ENCODE measurements at places on chromosomes 3 and 15.

- DNase-seq = no peak
These were observed 428.5 kb upstream of the SEMA6D start for GRCh38 chr15:47288794-47289193.

- peak; percentile 30 for DNase-seq
These were observed 193.5 kb downstream of the C3orf38 start for GRCh38 chr3:88343264-88343663.

DNA sequence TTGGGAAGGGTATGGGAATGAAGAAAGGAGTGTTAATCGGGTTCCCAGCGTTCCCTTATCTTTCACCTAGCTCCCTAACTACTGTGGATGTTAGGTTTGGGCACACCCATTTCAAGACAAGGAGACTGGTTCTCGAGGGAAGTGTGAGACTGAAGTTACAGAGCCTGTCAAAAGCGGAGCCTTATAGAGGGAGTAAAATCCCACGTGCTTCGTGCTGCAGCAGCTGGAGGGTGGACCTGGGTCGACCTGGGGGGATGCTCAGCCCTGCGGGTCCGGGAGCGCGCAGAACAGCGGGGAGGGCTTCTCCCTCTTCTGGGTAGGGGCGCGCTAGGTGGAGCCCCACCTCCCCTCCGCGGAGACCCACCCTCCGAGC lies 314 bp upstream of the TMED3 start:
- no peak for DNase-seq

- no peak for DNase-seq
These were observed 1.9 kb downstream of the MINDY2 start for GRCh38 chr15:58773024-58773423.

- no peak for DNase-seq
These were observed 93.7 kb upstream of the UBE3A start for GRCh38 chr15:25532269-25533140.

GRCh38 chr3:149382101-149382467 lies 4.6 kb upstream of the TM4SF1 start:
- DNase-seq = peak; percentile 34

DNA sequence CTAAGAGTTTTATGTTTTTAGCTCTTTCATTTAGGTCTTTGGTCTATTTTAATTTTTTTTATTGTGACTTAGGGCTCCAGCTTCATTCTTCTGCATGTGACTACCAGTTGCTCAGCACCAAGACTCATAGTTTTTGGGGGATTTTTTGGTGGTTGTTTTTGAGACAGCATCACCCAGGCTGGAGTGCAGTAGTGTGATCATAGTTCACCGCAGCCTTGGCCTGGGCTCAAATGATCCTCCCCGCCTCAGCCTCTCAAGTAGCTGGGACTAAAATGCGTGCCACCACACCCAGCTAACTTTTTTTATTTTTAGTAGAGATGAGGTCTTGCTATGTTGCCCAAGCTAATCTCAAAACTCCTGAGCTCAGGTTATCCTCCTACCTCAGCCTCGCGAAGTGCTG lies 19.4 kb downstream of the CDV3 start:
- DNase-seq = no peak

DNA sequence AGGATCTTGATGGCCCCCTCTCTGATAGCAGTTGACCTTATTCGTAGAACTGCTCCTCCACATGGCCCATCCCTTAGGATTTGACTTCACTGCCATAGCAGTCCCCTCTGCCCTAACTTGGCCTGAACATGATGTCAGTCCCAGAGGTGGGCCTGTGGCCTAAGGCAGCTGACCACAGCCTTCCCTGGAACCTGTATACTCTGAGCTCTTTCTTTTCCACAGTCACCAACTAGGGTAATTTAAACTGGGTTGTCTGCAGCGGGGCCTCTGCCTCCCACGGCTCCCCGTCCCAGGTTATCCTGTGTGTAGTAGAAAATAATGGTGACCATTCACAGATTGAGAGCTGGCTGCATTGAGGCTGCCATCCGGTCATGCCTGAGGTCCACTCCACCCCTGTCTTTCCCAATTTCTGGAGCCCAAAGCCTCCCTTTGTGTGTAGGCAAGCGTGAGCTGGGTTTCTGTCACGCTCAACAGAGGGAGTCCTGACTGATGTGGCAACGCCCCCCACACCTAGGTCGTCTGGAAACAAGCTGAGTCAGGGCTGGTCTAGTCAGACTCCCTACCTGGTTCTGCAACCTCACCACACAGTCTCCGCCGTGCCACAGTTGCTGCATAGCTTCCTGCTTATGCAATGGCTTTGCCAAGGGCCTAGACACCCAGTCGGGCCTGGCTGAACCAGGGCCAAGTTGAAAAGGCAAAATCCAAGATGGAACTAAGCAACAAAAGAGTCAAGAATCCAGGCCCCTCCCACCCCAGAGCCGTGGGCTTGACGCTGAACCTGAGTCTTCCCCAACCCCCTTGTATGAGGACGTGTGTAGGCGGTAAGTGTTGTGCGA lies 284.5 kb downstream of the XXYLT1 start:
- no peak for DNase-seq

DNA sequence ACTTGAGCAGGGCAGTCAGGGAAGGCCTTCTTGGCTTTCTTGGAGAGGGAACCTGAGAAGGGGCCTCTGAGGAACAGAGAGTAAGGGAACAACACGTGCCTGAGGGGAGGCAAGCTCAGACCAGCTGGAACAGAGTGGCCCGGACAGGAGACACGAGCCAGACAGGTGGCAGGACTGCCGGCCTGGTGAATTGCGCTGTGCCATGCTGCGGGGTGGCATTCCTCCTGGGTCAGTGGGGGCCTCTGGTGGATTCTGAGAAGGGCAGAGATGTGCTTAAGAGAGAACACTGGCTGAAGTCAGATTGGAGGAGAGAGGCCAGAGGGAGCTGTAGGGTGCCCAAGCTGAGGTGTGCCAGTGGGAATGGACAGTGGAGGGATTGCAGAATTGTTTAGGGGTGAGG lies 4.9 kb downstream of the CHAC1 start:
- DNase-seq = no peak

DNA sequence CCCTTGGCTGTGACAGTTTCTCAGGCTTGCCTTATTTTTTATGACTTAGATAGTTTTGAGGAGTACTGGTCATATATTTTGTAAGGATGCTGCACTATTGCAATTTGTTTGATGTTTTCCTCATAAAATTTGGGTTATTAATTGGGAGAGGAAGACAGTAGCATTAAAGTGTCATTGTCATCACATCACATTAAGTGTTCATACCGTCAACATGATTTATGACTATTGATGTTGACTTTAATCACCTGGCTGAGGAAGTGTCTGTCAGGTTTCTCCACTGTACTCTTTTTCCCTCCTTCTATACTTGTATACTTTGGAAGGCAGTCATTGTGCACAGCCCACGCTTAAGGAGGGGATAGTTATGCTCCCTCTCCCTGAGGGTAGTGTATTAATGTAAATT lies 26.9 kb downstream of the TRIM69 start:
- DNase-seq = no peak

DNA sequence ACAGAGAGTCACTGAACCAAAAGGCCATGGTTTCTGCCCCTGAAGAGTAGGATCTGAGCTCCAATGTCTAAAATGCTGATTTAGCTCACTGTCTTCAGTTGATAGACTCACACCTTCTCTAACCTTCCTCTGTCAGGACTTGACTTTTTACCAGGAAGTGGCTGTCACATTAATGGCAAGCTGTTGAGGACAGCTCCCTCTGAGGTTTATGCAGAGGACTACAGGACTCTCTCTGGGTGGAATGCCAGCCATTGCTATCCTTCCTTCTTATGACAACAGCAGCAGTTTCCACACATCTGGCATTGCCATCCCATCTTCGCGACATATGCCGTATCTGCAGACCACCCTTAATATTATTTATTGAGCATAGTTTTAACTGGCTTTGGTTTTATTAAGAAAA lies 103.8 kb upstream of the PRICKLE2 start:
- DNase-seq = no peak

DNA sequence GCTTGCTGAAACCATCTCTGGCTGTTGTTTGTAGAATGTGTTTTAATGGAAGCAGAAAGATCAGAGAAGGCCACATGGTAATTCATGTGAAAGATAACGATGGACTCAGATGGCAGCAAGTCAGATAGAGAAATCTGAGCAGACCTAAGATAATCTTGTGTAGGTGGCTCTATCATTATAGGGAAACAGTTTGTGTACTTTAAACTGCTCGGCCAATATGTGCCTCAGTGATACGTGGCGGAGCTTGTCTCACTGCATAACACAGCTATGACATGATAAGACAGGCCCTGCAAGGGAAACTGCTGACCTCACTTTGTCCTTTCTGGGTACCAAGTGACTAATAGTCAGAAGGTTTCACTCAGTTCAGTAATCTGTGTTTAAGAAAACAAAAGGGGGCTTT lies 51.0 kb downstream of the MME start:
- no peak for DNase-seq

- no peak for DNase-seq
These were observed 4.7 kb downstream of the GORASP1 start for GRCh38 chr3:39102504-39103323.

GRCh38 chr15:47095833-47096232 lies 621.5 kb upstream of the SEMA6D start:
- DNase-seq = no peak

DNA sequence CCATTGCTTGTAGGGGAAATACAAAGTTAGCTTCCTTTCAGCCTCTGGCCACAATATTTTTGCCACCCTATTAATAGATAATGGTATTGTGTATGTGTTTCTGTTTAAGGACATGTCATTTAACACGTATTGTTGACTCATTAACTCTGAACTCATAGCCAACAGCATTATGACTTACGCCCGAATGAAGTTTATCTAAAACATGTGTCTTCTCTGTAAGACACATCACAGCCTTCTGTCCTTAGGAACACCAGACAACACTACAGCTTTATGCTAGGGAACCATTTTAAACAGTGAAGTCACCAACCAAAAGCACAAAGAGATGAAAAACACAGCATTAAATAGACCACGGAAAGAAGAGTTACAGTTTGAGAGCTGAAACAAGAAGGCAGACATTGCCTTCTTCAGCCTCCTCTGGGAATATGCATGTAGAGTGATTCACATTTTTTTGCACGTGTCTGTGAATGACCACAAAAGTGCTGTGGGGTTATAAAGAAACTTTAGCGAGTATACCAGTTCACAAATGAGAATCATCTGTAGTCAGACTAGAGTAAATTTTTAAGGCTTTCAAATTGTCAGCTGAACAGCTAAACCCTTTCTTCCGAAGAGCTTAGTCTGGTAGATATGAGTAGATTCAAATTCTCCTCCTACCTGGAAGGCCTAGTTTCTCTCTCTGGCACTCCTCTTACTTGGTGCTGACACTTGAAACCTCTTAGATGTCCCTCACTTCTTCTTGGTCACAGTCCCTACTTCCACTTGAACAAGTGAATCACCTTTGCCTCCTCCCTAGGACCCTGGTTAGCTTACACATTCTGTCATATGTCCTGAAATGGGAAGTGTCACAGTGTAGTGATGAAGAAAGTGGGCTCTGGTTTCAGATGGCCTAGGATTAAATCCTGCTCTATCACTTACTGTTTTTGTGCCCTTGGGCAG lies 32.2 kb downstream of the MCTP2 start:
- no peak for DNase-seq

DNA sequence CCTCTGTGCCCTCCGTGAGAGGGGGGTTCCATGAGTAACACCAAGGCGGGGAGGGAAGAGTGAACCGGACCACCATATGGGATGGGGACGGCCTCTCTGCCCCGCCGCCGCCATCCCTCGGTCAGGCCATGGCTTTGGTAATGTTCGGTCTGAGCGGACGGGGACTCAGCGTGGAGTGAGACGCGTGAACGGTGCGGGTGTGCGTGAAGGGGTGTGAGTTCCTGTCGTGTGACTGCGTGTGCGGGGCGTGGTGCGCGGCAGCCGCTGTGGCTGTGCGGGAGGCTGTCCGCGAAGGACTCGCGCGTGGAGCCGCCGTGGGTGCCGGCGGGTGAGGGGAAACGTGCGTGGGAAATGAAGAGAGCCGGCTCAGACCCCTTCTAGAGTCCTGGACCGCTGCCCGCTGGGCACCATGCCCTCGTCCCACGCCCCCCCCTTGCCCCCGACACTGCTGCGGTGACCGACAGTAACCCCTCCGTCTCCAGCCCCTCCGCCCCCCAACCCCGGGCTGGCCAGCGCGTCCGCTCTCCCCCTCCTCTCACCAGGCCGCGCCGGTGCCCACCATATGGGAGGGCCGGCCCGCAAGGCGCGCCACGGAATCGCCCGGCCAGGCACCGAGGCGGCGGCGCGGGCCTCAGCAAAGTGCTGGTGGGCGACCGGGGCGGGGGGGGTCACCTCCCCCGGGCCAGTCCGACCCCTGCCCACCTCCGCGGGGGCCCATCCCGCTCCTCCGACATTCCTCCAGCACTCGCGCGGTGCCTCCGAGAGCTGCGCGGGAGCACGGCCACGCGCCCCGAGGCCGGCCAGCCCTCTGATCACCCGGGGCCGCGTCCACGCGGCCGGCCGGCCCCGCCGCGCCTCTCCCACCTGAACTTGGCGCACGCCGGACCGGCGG lies 589 bp downstream of the KLF15 start:
- DNase-seq = no peak

DNA sequence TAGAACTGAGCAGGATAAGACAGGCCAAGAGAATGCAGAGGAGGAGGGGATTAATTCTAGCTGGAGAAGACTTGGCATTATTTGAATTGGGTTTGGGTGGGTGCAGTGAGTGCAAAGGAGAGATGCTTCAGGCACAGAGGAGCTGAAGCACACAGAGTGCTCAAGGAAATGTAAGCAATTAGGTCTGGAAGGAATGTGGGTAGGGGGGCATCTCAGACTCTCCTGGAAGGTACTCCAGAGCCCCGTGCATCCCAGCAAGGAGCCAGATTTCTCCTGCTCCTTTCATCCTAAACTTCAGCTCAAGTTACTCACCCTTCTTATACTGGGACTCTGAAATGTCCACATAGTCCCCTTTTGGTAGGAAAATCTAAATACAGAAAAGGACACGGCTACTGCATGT lies 143.6 kb upstream of the PFN2 start:
- no peak for DNase-seq

DNA sequence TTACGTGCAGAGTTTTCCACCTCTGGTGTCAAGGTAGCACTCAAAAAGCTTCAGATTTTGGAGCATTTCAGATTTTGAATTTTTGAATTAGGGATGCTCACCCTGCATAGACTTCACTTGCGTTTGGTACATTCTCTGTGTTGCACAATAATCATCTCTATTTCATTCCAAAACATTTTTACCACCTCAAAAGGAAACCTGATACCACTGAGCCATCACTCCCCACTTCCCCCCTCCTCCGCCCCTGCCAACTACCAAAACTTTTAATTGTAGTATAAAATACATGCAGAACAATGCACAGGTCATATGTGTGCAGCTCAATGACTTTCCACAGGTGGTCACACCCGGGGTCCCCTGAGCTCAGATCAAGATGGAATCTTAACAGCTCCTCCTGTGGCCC lies 208.8 kb downstream of the SV2B start:
- DNase-seq = no peak

DNA sequence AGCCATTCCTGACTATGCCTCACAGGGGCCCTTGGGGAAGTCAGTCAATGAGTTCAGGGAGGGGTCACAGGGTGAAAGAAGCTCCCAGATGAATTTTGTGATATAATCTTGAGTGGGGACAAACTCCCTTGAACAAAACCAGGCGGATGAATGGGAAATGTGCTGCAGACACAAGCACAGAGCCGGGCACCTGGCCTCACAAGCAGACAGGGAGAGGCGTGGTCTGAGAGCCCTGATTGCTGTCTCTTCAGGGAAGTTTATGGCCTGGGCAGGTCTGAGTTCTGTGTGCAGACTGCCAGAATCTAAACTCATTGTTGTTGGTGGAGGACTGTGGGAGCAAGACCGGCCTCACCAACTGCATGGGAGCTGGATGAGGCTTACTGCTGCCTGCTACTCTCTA lies 591.8 kb downstream of the EPHA3 start:
- no peak for DNase-seq

Measured in LoVo (cell line).